ENCODE measurements at places on chromosomes 3 and 15. TPM values are rescaled to one million over a fixed set of nuclear protein-coding genes. Genes with fewer than 3 reads are reported as not detected.
A peak's percentile ranks its signal among the peaks of the same experiment; 100 is the strongest.

The MYO1E gene
- total RNA-seq = 60.3 TPM

DNA sequence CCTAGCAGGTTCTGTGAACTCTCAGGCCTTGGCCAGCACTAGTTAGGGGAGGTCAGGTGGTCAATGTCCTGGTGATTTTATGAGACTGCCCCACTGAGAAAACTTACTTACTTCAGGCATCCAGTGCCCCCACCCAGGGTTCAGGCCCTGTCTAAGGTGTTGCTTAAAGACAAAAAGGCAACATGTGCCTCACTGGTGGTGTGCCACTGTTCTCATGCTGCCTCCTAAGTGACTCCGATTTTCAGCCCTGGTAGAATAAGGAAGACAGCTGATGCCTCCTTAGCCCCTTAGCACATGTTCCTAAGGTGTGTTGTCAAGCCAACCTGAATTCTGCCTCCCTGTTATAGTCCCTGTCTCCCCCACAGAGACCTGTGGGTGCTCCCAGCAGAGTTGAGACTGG, 5.3 kb downstream of the RBM15B start:
- peak overlapping the region; percentile 73 for H3K27ac ChIP-seq
- DNase-seq = no peak
- H3K36me3 ChIP-seq = peaks cover 30% of the 10 kb centered on the region
- no peak overlapping the region for H3K4me3 ChIP-seq

The GOLGA6B gene
- total RNA-seq = not detected

GRCh38 chr15:80061582-80061981, 2.1 kb downstream of the ZFAND6 start:
- H3K4me3 ChIP-seq = peak overlapping the region; percentile 77
- peaks cover 53% of the 10 kb centered on the region for H3K4me1 ChIP-seq
- peak overlapping the region; percentile 24 for H3K27ac ChIP-seq
- no peak for DNase-seq

DNA sequence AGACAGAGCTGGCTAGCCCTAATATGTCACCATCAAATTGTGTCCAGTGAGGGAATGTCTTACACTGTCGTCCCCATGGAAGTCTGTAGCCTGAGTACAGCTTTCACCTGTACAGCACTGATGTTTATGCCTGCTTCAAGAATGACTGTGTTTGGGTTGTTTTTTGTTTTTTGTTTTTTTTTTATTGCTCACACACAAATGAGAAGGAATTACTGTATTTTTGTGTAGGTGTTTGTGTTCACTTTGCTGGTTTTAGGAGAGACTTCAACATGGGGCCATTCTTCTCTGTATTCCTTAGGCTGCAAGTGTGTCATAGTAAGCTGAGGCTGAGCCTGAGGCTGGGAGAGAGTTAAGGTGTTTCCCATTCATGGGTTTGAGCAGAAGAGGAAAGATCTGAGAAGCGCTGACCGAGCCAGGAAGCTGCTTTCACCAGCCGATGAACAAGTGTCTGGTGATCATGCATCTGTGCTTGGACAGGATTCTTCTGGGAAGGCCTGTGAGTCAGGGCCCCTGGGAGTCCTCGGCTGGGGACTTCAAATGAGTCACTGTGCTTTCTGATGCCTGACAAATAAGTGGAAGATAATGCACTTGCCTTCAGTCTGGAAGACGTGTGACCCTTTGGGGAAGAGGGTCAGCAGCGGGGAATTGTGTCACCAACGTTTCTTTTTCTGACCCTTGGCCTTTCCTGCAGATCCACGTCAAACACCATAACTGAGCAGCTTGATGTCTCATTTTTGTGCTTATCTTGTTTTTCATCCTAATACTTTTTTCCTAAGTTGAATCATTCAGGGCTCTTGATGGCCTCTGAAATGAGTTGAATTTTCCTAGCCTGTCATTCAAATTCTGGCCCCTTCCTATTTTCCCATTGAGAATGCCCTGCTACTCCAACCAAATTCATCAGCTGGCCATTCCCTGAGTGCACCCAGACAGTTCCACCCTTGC, 36.7 kb upstream of the ZBTB38 start:
- H3K4me3 ChIP-seq = no peak overlapping the region
- no peak for DNase-seq
- no peak overlapping the region for H3K27ac ChIP-seq
- H3K36me3 ChIP-seq = peaks cover 2% of the 10 kb centered on the region

- H3K27ac ChIP-seq = no peak overlapping the region
- no peak overlapping the region for H3K4me3 ChIP-seq
- no peak for DNase-seq
- H3K36me3 ChIP-seq = peaks cover 2% of the 10 kb centered on the region
- H3K27me3 ChIP-seq = no peaks in the 10 kb centered on the region
- H3K4me1 ChIP-seq = peaks cover 2% of the 10 kb centered on the region
These were observed 166.9 kb downstream of the ULK4 start for GRCh38 chr3:41794748-41795589.

GRCh38 chr3:70245746-70246525, 66.5 kb downstream of the MDFIC2 start:
- no peak overlapping the region for H3K4me3 ChIP-seq
- no peaks in the 10 kb centered on the region for H3K36me3 ChIP-seq
- no peaks in the 10 kb centered on the region for H3K27me3 ChIP-seq
- DNase-seq = no peak
- H3K4me1 ChIP-seq = no peaks in the 10 kb centered on the region

The ZNF662 gene
- not detected for total RNA-seq

- H3K4me1 ChIP-seq = no peaks in the 10 kb centered on the region
- no peak for DNase-seq
- H3K4me3 ChIP-seq = no peak overlapping the region
- no peaks in the 10 kb centered on the region for H3K36me3 ChIP-seq
- H3K27ac ChIP-seq = no peak overlapping the region
- no peaks in the 10 kb centered on the region for H3K27me3 ChIP-seq
These were observed 330.2 kb downstream of the EPHB1 start for GRCh38 chr3:135125171-135125801.

DNA sequence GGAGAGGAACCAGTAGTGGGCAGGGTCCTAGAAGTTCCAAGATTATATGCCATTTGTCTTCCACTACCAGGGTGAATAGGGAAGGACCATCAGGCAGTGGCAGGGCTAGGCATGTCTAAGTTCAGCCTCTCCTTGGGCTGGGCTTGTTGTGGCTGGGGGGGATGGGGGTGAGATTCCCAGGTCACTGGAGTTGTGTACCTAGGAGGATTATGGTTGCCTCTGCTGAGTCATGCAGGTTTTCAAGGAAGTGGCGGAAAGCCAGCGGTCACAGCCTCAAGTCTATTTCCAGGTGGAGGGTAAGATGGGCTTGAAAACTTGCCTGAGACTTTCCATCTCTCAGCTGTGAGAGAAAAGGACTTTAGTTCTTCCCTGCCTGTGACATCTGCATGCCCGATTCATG, 1407.1 kb downstream of the SI start:
- no peak overlapping the region for H3K4me3 ChIP-seq
- no peaks in the 10 kb centered on the region for H3K36me3 ChIP-seq
- no peaks in the 10 kb centered on the region for H3K4me1 ChIP-seq
- H3K27ac ChIP-seq = no peak overlapping the region
- no peaks in the 10 kb centered on the region for H3K27me3 ChIP-seq

GRCh38 chr3:147367676-147368075, 38.7 kb downstream of the ZIC4 start:
- no peak overlapping the region for H3K27ac ChIP-seq
- no peaks in the 10 kb centered on the region for H3K36me3 ChIP-seq
- peaks cover 50% of the 10 kb centered on the region for H3K27me3 ChIP-seq
- H3K4me3 ChIP-seq = no peak overlapping the region
- DNase-seq = no peak
- no peaks in the 10 kb centered on the region for H3K4me1 ChIP-seq

The SORD gene
- total RNA-seq = 10.7 TPM

- H3K4me1 ChIP-seq = no peaks in the 10 kb centered on the region
- H3K27ac ChIP-seq = no peak overlapping the region
- DNase-seq = no peak
- H3K4me3 ChIP-seq = no peak overlapping the region
These were observed 403.6 kb downstream of the ERC2 start for GRCh38 chr3:56064684-56065083.

GRCh38 chr3:75001330-75001729, 386.9 kb upstream of the CNTN3 start:
- H3K27me3 ChIP-seq = no peaks in the 10 kb centered on the region
- no peak overlapping the region for H3K27ac ChIP-seq
- no peaks in the 10 kb centered on the region for H3K36me3 ChIP-seq

DNA sequence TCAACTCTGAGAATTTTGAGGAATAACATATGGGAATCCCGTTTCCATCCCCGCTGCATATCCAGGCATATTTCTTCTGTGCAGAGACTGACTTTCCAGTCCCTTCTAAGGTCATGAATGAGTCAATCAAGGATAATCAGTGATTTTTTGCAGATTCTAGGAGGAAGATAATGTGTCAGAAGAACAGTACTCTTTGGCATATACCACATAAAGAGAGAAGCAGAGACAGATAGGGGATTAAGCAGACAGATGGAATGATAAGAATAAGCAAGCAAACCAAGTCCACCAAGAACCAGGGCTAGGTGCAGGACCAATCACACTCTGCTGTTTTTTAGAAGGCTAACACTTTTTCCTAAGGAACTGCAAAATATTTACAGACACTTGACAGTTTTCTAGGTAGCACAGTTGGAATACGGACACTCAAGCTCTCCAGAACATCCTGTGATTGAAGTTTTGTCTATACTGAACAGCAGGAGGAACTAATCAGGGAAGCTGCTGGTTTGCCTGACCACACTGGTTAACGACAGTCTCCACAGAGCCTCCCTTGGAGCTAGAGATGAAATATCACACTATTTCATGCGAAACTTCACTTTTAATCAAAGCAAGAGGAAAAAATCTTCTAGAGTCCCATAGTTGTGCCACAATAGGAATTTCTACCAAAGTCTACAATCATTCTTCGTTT, 450.0 kb upstream of the KCNMB2 start:
- H3K4me1 ChIP-seq = peaks cover 2% of the 10 kb centered on the region
- H3K36me3 ChIP-seq = no peaks in the 10 kb centered on the region
- H3K4me3 ChIP-seq = no peak overlapping the region
- DNase-seq = no peak

The LRRIQ4 gene
- 0.35 TPM for total RNA-seq

The IL17RB gene
- 7.0 TPM for total RNA-seq

DNA sequence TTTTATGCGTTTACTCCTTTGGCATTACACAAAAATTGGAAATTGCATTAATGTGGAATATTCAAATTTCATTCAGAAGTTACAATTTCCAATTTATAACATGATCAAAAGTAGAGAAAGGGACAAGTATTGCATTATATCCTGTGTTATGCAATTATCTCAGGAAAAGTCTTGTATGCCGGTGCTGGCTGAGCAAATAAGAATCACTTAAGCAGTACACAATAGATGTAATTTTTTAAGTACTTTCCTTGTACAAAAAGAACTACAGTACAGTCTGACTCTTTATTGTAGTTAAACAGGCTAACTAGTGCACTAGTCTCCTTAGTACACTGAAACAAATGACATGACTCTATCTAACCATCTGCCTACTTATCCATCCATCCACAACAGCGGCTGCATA, 493.2 kb upstream of the KCNMB2 start:
- no peaks in the 10 kb centered on the region for H3K4me1 ChIP-seq
- no peaks in the 10 kb centered on the region for H3K27me3 ChIP-seq
- H3K4me3 ChIP-seq = no peak overlapping the region
- no peak overlapping the region for H3K27ac ChIP-seq
- no peak for DNase-seq

DNA sequence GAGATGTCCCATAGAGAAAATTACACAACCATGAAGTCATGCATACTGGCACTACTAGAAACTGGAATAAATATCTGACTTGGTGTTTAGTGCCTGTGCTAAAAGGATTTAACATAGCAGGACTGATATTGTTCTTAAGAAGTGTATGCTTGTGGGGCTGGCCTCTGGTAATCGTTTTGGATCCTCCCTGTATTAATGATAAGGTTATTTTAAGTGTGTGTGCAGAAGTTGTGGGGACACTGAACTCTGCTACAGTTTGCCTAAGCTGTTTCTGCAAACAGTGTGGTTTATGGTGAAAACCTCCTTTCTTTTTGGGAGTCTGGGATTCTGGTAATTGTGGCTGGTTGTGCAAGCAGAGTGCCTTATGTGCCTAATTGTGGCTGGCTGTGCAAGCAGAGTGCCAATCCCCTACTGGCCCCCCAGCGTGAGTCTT, 120.8 kb downstream of the CLASP2 start:
- no peak overlapping the region for H3K27ac ChIP-seq
- H3K4me1 ChIP-seq = peaks cover 5% of the 10 kb centered on the region
- no peak for DNase-seq
- no peak overlapping the region for H3K4me3 ChIP-seq

- no peaks in the 10 kb centered on the region for H3K4me1 ChIP-seq
- no peak overlapping the region for H3K4me3 ChIP-seq
- no peak for DNase-seq
- no peaks in the 10 kb centered on the region for H3K36me3 ChIP-seq
- peaks cover 5% of the 10 kb centered on the region for H3K27me3 ChIP-seq
- H3K27ac ChIP-seq = no peak overlapping the region
These were observed 76.8 kb upstream of the CD96 start for GRCh38 chr3:111465081-111465670.

DNA sequence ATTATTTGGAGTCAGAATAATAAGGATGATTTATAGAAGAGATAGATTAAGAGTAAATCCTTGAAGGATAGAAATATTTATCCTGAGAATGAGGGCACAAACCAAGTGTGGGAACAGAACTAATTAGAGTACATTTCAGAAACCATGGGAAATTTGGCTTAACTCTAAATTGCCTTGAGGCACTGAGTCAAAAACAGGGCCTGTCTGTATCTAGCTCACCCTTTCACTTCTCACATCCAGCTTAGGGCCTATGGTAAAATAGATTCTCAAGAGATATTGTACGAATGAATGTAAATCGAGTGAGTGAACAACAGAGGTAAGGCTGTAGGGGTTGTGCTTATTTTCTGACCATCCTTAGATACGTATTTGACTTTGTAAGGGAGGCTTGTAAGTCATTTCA, 586.1 kb upstream of the DPPA4 start:
- H3K4me1 ChIP-seq = no peaks in the 10 kb centered on the region
- H3K27me3 ChIP-seq = no peaks in the 10 kb centered on the region
- no peak overlapping the region for H3K4me3 ChIP-seq
- no peaks in the 10 kb centered on the region for H3K36me3 ChIP-seq
- no peak overlapping the region for H3K27ac ChIP-seq

DNA sequence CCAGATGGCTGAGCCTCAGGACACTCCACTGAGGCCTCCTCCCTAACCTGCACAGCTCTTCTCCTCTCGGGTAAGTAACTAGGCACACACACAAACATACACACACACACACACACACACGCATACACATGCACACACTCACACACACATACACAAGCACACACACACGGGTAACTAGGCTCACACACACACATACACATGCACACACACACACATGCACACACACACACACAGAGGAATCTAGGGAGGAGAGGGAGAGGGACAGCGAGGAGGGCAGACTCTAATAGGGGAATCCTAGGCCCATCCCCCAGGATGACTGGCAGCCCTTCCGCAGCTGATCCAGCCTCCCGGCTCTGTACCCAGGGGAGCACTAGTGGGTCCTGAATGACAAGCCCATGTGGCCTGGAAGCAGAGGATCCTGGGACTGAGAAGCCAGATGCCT, 177.4 kb upstream of the LINGO1 start:
- H3K27ac ChIP-seq = no peak overlapping the region
- H3K4me3 ChIP-seq = no peak overlapping the region
- H3K27me3 ChIP-seq = no peaks in the 10 kb centered on the region
- H3K4me1 ChIP-seq = no peaks in the 10 kb centered on the region

GRCh38 chr3:79200456-79200855, 567.3 kb downstream of the ROBO1 start:
- H3K4me3 ChIP-seq = no peak overlapping the region
- H3K4me1 ChIP-seq = no peaks in the 10 kb centered on the region
- H3K36me3 ChIP-seq = no peaks in the 10 kb centered on the region
- H3K27ac ChIP-seq = no peak overlapping the region

GRCh38 chr15:90680371-90680935, 36.7 kb upstream of the BLM start:
- no peak overlapping the region for H3K4me3 ChIP-seq
- no peak for DNase-seq
- H3K27ac ChIP-seq = no peak overlapping the region

All from activated CD8-positive, alpha-beta memory T cell treated with anti-CD3 and anti-CD28 coated beads, Interleukin-2, amount 10 ng/mL, durations not matched to agents 7 days and 5 days (primary cell).